Left cardiac atrium (tissue), 4 donors: ENCODE measurements at places on chromosomes 2 and 18. TPM values are rescaled to one million over a fixed set of nuclear protein-coding genes. Genes with fewer than 3 reads are reported as not detected.

DNA sequence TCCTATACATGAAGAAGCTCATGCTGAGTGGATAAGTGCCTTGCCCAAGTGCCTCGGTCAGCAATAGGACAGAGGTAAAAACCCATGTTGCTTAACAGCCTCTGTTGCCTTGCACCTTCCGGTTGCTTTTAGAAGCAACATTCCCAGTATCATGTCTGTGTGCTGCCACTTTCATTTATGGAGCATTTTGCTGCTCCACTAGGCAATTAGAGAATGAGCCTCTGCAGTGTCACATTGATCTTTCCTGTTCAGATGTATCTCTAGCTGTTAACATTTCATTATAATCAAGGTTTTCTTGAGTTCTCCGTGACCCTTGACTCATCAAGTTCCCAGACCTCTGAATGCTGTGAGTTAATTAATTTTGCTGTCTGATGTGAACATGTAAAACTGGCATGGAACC is 134.5 kb upstream of the EPB41L3 start:
- no peak for DNase-seq

GRCh38 chr2:109726379-109727270 is 67.5 kb upstream of the RGPD5 start:
- no peak for DNase-seq

DNA sequence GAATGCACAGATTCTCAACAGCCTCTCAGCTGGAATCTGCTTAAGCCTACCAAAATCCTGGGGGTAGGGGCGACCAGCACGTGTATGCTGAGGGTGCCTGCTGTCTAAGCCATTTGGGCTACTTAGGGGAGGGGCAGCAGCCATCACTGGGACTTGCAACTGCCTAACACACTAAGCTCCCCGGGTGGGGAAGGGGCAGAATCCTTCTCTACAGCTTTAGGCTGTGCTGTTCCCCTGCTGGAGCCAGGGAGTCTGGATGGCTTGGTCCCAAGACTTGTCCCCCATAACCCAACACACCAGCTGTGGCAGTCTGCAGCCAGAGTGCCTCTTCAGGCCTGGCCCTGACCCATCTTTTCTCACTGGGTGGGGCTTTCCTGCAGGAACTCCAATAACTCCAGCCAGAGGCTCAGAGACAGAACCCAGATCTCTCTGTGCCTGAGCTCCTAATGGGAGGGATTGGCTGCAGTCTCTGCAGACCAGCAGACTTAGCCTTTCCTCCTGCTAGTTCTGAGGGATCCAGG is 305.4 kb upstream of the RND3 start:
- DNase-seq, result no peak

GRCh38 chr2:149393614-149394013 is 63.2 kb downstream of the LYPD6 start:
- no peak for DNase-seq

- DNase-seq, result no peak
Measured at GRCh38 chr18:7743256-7743655, 176.1 kb downstream of the PTPRM start.

DNA sequence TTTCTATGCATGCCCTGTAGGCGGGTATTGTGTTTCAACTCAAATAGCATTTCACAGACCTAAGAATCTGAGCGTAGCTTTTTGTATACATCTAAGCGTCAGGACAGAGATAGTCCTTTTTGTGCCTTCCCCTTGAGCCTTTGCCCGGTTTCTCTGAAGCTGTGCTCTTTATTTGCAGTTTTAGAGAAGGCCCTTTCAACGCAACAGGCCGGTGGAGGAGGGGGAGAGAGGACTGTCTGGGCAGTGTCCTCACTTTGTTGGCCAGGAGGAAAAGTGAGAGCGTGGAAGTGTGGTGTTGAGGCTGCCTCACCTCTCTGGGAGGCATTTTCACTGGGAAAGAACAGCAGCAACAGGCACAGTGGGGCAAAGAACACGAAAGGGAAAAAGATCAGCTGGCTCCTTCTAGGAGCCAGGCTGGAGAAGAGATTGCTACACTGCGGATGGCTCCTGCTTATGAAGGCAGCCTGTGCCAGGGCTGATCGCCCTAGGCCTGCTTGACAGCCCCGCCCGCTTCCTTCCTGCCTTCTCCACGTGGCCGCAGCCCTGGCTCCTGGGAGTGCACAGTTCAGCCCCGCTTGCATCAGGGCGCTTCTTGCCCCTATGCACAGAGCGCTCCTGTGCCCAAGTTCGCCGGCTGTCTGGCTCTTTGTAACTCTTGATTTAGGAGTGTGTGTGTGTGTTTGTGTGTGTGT is 195.6 kb upstream of the POU3F3 start:
- DNase-seq, result peak; percentile 88

DNA sequence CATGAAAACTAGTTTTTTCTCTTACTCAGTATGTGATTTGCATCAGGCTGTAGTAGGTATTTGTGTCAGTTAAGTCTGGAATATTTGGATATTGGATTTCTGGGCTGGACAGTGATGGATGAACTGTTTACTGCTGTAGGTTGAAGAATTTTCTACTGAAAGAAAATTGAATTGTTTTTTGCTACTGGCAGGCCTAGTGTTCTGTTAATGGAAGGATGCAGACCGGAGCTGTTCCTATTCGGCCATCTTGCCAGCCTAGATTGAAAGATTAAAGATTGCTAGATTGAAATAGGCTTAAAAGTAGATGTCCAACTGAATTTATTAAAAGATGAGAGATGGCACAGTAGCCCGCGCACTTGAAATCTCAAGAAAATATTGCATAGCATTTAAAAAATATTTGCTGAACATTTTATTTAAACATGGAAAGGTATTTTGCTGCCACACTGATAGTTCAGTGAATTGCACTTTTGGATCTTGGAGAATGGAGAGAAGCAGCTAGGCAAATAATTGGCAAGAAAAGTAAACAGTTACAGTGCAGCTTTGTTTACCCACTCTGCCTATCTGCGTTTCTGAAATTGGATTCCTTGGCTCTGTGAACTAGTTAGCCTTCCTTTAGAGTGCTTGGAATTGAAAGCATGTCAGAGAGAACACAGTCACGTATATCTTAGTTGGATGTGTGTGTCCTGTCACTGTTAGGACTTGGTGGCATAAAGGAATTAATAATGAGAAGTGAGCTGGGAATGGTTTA is 54.1 kb downstream of the EPB41L5 start:
- no peak for DNase-seq

Gene IL37
- not detected for total RNA-seq

- DNase-seq, result no peak
Measured at GRCh38 chr2:71679491-71679890, 226.1 kb downstream of the DYSF start.

Gene VWA3B
- total RNA-seq, result not detected

GRCh38 chr2:178629463-178629862 is 149.2 kb downstream of the PLEKHA3 start:
- peak; percentile 40 for DNase-seq

GRCh38 chr2:108613261-108614042 is 79.2 kb downstream of the LIMS1 start:
- DNase-seq, result no peak

Gene GPBAR1
- 5.7 TPM for total RNA-seq

- no peak for DNase-seq
Measured at GRCh38 chr2:37748541-37748940, 77.1 kb upstream of the CDC42EP3 start.

Gene PHOSPHO2
- 3.4 TPM for total RNA-seq

GRCh38 chr18:24924066-24924716 is 427.8 kb downstream of the ZNF521 start:
- no peak for DNase-seq

Gene HDAC4
- 31.2 TPM for total RNA-seq

DNA sequence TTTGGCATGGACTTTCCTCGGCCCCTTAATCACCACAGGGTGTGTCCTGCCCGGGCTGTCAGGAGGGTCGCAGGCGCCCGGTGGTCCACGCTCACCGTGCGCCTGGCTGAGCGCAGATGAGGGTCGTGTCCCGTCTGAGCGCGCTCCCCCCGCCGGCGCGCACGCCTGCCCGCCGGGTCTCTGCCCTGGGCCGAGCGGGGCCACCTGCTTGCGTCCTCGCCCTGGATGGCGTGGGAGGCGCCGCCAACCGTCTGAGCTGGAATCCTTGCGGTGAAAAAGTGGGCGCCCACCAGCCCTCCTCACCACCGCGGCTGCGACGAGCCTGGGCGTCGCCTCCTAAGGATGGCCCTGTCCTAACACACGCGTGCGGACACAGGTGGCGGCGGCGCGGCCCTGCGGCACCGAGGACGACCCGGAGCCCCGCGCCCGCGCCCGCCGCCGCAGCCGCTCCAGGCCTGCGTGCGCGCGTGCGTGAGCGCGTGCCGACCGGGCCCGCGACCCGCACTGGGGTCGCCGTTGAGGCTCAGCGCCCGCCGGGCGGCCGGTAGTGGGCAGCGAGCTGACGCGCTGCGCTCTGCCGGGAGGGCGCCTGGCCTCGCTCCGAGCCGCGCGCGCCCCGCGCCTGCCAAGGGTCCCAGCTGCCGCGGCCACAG is 126.6 kb downstream of the ARHGEF4 start:
- no peak for DNase-seq

Gene TDRD15
- total RNA-seq, result not detected

Gene VSNL1
- total RNA-seq, result 25.2 TPM

- no peak for DNase-seq
Measured at GRCh38 chr2:40450066-40450795, 1.7 kb downstream of the SLC8A1 start.

- no peak for DNase-seq
Measured at GRCh38 chr2:64423303-64423702, 30.7 kb upstream of the LGALSL start.

DNA sequence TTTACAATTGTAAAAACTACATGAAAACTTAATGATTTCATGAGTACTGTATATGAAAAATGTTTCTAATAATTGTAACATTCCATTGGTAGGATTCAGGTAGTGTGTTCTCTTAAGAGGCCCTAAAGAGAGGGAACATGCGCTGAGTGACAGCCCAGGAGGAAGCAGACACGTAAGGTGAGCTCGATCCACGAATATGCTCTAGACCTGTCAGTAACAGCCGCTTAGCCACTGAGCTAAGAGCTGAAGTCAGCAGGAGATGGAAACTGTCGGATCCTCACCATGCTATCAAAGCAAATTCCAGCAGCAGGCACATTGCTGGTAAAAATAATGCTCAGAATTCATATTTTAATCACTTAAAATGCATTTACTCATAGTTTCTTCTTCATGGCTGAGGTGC is 346.5 kb downstream of the TGIF1 start:
- DNase-seq, result no peak

GRCh38 chr2:172993931-172994717 is 81.5 kb upstream of the MAP3K20 start:
- DNase-seq, result no peak

DNA sequence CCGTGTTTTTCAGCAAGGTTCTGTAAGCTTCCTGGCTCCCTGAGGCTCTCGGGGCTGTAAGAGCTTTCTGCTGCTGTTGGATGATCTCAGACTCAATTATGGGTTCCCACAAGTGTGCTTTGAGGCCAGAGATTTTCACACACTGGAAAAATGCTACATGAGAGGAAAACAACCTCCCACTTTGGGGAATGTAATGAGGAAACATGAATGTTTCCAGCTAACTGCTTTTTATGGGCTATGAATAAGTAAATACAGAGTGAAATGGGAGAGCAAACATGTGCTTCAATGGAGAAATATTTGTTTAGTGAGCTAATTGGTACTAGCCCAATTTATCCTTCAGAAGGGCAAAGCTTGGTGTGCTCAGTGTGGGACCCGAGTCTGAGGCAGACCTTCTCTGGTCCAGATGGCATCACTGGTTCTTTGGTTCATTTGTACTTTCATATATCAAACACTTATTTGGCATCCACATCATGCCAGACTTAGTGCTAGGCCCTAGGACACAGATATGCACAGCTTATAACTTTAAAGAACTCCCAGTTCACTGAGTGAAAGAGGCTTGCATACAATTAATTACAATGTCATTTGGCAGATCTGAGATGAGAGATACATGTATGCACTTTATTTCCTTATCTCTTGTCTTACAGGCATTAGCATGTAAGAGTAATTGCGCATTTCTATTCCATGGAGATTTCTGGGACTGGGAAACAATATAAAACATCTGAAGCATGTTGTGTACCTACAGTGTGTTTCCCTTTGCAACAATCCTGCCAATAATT is 248.8 kb downstream of the RDH14 start:
- no peak for DNase-seq

DNA sequence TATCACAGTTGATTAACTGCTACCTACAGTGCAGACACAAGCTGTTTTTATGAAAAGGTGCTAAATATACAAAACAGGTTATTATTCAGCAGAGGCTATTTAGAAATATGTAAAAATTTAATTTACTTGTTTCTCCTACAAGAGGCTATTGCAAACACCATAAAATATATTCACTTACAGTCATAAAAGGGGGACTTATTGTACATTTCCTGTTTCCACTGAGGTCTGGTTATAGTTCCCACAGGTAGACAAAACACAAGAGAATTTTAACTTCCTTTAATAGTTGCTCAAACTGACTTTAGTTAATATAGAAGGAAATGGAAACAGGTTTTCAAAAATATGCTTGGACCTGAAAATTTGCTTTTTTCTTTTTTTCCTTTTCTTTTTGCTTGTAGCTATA is 40.0 kb upstream of the FRZB start:
- no peak for DNase-seq
